Mesothelial cell of epicardium (in vitro differentiated cells): ENCODE measurements at places on chromosomes 6 and 20. TPM values are rescaled to one million over a fixed set of nuclear protein-coding genes. Genes with fewer than 3 reads are reported as not detected.

DNA sequence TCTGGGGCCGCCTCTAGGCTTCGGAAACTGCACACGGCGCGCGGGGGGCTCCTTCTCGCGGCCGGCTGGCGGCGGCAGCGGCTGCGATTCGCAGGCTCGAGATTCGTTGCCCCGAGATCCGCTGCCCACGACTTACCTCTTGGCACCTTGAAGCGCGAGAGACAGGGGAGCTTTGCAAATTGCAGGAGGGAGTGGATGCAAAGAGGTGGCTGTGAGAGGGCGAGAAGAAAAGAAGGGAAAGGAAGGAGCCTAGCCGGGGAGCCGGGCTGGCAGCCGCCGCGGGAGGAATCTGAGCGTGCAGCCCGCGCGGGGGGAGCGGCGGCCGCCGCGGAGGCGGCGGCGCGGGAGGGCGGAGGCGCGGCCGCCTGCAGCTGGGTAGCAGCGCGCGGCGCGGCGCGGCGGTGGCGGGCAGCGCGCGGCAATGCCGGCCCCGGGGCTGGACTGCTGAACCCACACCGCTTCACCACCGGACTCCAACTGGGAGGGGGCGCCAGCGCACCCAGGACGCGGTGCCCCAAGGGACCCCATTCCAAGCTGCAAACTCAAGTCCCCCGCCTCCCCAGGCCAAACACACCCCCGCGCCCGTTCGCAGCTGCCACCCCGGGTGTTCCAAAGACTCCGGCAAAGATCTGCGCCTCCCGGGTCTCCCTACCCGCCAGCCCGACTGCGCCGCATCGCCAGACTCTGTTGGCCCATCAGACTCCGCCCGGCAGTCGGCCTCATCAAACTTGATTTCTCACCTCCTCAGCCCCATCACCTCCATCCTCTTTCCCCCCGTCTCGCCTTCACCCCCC lies 44.2 kb upstream of the SUPT3H start:
- peaks cover 38% of the 10 kb centered on the region for H3K4me1 ChIP-seq
- H3K27me3 ChIP-seq, result peaks cover 74% of the 10 kb centered on the region
- H3K27ac ChIP-seq, result peak overlapping the region; percentile 84
- H3K36me3 ChIP-seq, result no peaks in the 10 kb centered on the region

DNA sequence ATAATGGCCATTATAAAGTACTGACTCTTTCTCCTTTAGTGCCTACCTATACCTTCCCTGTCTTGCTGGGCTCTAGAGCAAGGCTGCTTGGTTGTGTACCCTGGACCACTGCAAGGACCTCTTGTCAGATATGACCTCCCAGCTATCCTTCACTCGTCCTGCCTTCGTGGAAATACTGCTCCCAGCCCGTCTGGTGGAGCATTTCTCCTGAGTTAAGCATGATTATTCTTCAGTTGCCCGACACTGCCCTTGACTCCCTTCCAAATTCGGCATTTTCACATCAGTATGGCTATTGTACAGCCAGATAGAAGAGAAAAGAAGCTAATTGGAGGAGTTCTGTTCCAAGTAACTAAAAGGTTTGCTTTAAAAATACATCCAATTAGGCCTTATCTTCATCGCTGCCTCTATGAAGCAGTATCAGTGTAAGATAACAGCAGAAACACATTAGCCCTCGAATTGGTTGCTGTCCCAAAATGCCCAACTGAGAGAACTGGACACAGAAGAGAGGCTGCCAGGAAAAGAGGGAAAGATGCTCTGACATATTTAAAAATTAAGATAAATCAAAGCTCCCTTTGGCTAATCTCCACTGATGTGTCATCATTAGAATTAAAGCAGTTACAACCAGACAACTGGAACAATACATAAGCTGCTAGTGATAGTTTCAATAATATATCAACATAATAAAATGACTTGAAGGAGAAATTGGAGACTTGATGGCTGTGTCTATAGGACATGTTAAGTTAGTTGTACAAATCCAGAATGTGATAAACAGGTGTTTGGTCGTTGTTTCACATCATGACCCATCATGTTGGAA lies 54.4 kb downstream of the OPRM1 start:
- H3K27ac ChIP-seq, result no peak overlapping the region
- no peak overlapping the region for H3K4me3 ChIP-seq
- no peak for DNase-seq
- H3K4me1 ChIP-seq, result peaks cover 8% of the 10 kb centered on the region

DNA sequence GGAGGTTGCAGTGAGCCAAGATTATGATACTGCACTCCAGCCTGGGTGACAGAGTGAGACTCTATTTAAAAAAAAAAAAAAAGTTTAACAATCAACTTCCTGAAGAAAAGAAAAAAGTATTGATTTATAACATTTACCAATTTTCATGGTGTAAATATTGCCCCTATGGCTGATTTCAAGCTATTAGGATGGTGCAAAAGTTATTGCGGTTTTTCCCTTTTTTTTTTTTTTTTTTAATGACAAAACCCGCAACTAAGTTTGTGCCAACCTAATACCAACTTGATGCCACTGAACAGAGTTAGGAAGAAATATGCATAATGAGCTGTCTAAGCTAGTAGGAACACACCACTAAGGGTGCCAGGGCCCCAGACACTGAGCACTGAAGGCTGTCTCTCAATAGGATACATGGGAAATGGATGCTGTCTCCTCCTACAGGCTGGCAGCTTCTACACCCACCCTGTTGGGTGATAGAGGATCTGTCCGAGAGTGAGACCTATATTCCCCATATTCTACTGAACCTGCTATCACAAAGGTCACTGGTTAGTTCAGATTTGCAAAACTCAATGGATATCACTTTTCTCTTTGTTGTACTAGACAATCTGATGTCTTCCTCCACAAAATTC lies 6.5 kb upstream of the PERP start:
- H3K4me3 ChIP-seq, result no peak overlapping the region
- no peaks in the 10 kb centered on the region for H3K36me3 ChIP-seq
- peaks cover 17% of the 10 kb centered on the region for H3K4me1 ChIP-seq
- peaks cover 19% of the 10 kb centered on the region for H3K27me3 ChIP-seq
- H3K27ac ChIP-seq, result no peak overlapping the region

DNA sequence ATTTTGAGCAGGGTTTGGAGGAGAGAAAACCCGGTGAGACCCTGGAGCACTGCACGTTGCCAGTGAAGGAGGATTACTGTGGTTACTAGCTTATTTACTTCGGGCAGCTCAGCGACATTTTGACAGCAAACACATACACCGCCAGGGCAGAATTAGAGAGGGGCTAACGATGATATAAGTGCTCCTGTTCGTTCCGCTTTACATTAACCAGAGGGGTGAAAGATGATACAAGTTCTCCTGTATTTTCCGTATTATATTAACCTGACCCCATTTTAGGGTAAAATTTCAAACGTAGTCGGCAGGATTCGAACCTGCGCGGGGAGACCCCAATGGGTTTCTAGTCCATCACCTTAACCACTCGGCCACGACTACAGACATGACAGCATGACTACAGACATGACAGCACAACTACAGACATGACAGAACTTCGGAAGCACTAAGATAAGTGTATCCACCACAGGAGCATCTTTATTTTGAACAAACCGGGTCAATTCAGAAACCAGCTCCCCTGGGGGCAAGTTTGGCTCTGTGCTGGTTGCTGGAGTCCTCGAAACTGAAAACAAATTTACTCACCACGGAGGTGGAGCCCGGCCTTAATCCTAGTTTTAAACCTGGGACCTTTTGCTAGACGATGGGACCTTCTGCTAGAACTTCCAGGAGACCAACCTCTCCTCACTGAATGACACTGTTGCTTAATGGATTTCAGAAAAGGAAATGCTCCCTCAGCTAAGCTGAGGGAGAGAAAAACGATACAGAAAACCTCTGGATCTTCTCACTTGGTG lies 80.4 kb upstream of the ZNF184 start:
- no peak overlapping the region for H3K27ac ChIP-seq
- peak overlapping the region; percentile 78 for H3K4me3 ChIP-seq
- H3K4me1 ChIP-seq, result peaks cover 17% of the 10 kb centered on the region
- no peaks in the 10 kb centered on the region for H3K36me3 ChIP-seq

GRCh38 chr6:15398633-15399275 lies 152.9 kb downstream of the JARID2 start:
- H3K4me3 ChIP-seq, result no peak overlapping the region
- H3K4me1 ChIP-seq, result peaks cover 51% of the 10 kb centered on the region
- H3K27ac ChIP-seq, result peak overlapping the region; percentile 36

DNA sequence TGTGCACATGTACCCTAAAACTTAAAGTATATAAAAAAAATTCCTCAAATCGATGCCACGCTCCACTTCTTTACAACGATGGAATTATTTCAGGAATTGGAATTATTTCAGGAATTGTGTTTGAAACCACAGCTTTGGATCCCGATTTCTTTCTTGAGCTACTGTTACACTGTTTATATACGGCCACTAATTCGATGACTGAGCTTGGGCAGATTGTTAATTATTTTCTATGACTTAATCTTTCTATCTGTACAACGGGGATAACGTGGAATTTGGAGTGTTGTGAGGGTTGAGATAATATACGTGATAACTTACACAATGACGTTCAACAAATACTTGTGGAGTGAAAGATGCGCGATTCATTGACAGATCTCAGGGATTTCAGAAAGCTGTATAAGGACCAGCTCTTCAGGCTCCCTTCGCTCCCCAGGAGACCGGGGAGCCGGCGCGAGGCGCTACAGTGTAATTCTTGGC lies 171.3 kb downstream of the SLC16A10 start:
- H3K27ac ChIP-seq, result peak overlapping the region; percentile 54
- H3K36me3 ChIP-seq, result peaks cover 1% of the 10 kb centered on the region
- peak overlapping the region; percentile 72 for H3K4me3 ChIP-seq
- peaks cover 22% of the 10 kb centered on the region for H3K27me3 ChIP-seq
- no peak for DNase-seq
- peaks cover 22% of the 10 kb centered on the region for H3K4me1 ChIP-seq

DNA sequence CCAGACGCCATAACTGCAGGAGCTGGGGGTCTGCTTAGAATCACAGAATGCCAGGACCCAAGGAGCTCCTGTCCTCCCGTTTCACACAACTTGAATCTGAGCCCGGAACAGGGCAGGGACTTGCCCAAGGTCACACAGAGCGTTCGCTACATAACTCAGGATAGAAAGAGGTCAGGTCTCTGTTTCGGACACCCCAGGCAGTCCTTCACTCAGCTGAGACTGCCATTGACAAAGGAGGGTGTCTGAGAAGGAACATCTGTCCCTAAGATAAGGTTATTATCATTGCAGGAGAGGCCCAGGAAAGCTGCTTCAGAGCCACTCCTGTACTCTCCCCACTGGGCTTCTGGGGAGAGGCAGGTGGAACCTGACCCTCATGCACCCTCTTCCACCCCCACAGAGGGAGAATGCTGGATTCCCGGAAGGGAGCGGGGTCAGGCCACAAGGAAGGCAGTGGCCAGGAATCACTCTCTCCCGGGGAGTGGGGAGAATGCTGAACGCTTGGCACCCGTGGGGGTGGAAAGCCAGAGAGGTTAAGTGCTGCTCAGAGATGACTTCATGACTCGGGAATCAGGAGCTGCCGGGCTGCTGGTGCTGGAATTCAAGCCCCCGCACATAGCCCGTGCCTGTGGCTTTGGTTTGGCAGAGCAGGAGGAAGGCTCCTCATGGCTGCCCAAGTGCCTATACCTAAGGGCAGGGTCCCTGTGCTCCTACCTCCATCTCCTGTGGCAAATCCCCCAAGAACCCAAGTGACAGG lies 10.7 kb downstream of the SDC4 start:
- no peak overlapping the region for H3K4me3 ChIP-seq
- no peaks in the 10 kb centered on the region for H3K27me3 ChIP-seq
- peaks cover 52% of the 10 kb centered on the region for H3K4me1 ChIP-seq
- H3K27ac ChIP-seq, result peak overlapping the region; percentile 98

GRCh38 chr6:133501675-133502270 lies 260.6 kb downstream of the EYA4 start:
- H3K27me3 ChIP-seq, result no peaks in the 10 kb centered on the region
- H3K4me3 ChIP-seq, result no peak overlapping the region
- DNase-seq, result no peak
- peaks cover 8% of the 10 kb centered on the region for H3K36me3 ChIP-seq
- peaks cover 65% of the 10 kb centered on the region for H3K4me1 ChIP-seq
- peak overlapping the region; percentile 90 for H3K27ac ChIP-seq

- no peaks in the 10 kb centered on the region for H3K27me3 ChIP-seq
- peaks cover 6% of the 10 kb centered on the region for H3K36me3 ChIP-seq
- H3K4me1 ChIP-seq, result peaks cover 27% of the 10 kb centered on the region
- no peak for DNase-seq
- no peak overlapping the region for H3K4me3 ChIP-seq
Measured at GRCh38 chr6:105177556-105177955, 2.3 kb downstream of the POPDC3 start.

- peaks cover 6% of the 10 kb centered on the region for H3K27me3 ChIP-seq
- peaks cover 11% of the 10 kb centered on the region for H3K4me1 ChIP-seq
- no peak for DNase-seq
- no peak overlapping the region for H3K4me3 ChIP-seq
- H3K36me3 ChIP-seq, result peaks cover 2% of the 10 kb centered on the region
Measured at GRCh38 chr6:48280035-48280620, 169.1 kb upstream of the PTCHD4 start.

GRCh38 chr6:7960848-7961247 lies 50.3 kb upstream of the TXNDC5 start:
- no peaks in the 10 kb centered on the region for H3K4me1 ChIP-seq
- no peak for DNase-seq
- H3K27me3 ChIP-seq, result no peaks in the 10 kb centered on the region
- H3K36me3 ChIP-seq, result no peaks in the 10 kb centered on the region
- H3K4me3 ChIP-seq, result no peak overlapping the region

DNA sequence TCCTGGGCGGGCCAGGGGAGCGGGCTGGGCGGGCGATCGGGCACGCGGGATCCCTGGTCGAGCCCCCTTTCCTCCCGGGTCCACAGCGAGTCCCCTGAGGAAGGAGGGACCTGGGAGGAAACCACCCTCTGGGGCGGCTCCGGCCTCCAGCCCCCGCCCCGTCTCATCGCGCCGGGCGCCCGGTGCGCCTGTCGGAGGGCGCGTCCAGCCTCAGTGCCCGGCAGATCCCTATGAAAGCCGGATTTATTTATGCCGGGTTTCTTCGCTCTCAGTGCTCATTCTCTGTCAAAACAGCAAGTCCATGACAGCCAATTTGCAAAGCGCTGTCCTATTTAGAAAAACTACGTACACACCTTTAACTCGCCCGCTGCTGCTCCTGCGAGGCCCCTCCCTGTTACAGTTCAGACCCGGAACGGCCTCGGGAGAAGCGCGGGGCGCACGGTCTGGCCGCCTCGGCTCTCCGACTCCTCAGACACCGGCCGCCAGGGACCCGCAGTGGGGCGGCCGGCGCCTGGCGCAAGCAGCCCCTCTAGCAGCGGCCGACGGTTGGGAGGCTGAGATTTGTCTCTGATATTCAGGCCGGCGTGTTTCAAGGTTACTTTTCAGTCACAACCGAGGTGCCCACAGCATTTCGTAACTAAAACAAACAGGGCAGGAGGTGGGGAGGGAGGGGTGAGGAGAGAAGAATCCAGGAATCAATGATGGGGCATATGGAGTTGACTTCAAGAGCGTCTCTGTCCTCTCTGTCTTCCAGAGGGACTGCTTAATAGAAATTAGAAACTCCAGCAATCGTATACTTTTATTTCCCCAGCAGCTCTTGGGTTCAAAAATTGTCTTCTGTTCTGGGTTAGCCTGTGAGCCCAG lies 782 bp upstream of the FOXA2 start:
- H3K27me3 ChIP-seq, result peaks cover 90% of the 10 kb centered on the region
- DNase-seq, result no peak
- peaks cover 11% of the 10 kb centered on the region for H3K4me1 ChIP-seq
- peak overlapping the region; percentile 42 for H3K4me3 ChIP-seq

RNF182 gene
- 4.1 to 5.1 TPM (median 4.2 TPM) in 3 replicates for total RNA-seq

EFCAB8 gene
- 0.11 to 0.51 TPM (median 0.47 TPM) in 3 replicates for total RNA-seq

SLC17A3 gene
- not detected in 3 replicates for total RNA-seq

EEF1A2 gene
- 14.4 to 15.6 TPM (median 14.6 TPM) in 3 replicates for total RNA-seq

GMDS gene
- total RNA-seq, result 34.9 to 39.9 TPM (median 36.7 TPM) in 3 replicates
